WTC11 (cell line): ENCODE measurements at places on chromosomes 12 and 14.

GRCh38 chr14:94364037-94364436 lies 24.4 kb downstream of the SERPINA1 start:
- DNase-seq, result no peak

DNA sequence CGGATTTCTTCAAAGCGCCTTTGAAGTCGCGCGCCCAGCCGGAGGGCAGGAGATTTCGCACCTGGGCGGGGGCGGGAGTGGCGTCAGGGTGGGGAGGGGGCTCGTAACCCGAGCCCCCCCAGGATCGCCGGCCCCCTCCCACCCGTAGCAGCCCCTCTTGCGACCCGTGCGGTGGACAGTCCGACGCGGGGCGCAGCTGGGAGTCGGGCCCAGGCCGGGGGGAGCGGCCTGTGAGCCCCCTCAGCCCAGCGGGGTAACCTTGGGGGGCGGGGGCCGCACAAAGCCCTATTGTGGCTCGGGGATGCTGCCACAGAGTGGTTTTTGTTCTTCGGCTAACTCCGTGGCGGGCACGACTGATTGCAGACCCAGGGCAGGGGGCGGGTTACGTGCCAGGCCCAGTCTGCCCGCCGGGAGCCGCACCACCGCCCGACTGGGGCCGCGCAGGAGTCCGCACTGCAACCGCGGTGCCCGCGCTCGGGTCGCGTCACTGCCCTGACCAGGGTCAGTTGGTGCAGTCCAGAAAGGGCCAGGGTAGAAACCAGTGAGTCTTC lies 4.2 kb upstream of the AAAS start:
- peak; percentile 46 for DNase-seq

GRCh38 chr12:57124261-57124877 lies 3.9 kb upstream of the LRP1 start:
- DNase-seq, result peak; percentile 84

- DNase-seq, result no peak
Observed at GRCh38 chr14:30621354-30621939, 672 bp upstream of the SCFD1 start.

DNA sequence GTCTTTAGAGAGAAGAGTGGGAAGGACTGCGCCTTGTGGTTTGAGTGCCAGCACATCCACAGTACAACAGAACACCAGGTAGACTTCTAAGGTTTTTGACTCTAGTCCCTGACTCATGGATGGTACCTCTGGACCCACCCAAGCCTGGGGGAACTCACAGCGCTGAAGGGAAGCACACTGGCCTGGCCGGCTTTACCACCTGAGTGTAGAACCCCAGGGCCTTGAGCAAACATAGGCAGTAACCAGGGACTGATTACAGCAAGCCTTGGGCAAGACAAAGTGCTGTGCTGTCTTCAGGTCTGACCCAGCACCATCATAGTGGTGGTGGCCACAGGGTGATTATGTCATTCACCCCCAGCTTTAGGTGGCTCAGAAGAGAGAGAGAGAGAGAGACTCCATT lies 17.2 kb downstream of the EML5 start:
- no peak for DNase-seq

DNA sequence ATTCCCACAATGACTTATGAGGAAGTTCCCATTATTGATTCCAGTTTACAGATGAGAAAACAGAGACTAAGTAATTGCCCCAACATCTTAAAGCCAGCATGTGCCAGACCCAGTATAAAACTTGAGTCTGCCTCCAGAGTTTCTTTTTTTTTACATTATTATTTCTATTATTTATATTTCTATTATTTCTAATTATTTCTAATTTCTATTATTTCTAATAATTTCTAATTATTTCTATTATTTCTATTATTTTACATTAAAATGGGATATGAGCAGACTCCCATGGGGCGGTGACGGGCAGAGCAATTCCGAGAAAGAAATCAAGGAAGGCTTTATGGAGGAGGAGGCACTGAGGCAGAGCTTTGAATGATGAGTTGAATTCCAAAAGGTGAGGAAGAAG lies 54.4 kb upstream of the BDKRB2 start:
- no peak for DNase-seq

DNA sequence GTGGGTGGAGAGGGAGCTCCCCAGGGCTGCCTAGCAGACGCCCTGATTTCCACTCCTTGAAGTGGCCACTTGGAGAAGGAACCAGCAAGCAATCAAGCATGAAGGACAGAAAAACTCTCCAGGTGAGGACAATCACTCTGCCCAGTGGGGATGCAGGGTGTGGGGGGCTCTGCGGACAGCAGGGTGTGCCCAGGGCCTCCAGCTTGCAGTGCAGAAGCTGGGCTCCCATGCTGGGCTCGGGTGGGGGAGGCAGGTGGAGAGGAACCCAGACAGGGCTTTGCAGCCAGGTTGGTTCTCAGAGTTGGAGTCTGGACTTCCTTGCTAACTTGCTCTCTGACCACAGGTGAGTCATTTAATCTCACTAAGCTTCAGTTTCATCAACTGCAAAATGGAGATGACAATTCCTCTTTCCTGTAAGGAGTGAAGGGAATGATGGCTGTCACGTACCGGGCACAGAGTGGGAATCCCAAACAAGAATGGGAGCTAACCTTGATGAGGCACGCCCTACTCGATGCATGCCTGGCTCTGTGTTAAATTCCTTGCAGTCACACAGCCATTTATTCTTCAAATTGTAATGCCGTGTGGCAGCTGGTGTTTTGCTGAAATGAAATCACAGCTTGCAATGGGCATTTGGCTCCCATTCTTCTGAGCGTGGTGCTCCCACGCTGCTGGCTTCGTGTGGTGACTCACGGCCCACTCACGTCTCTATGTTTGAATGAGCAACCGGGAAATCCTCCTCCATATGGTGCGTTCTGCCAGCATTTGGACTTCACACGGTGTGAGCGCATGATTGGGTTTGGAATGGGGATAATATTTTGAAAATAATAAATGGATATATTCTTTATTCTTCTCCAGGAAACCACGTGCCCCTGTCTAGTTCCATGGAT lies 75.2 kb downstream of the PRIMA1 start:
- DNase-seq, result no peak

- no peak for DNase-seq
Observed at GRCh38 chr12:70094467-70094866, 148.8 kb upstream of the CNOT2 start.

GRCh38 chr12:122172262-122172939 lies 1.6 kb downstream of the IL31 start:
- DNase-seq, result no peak

DNA sequence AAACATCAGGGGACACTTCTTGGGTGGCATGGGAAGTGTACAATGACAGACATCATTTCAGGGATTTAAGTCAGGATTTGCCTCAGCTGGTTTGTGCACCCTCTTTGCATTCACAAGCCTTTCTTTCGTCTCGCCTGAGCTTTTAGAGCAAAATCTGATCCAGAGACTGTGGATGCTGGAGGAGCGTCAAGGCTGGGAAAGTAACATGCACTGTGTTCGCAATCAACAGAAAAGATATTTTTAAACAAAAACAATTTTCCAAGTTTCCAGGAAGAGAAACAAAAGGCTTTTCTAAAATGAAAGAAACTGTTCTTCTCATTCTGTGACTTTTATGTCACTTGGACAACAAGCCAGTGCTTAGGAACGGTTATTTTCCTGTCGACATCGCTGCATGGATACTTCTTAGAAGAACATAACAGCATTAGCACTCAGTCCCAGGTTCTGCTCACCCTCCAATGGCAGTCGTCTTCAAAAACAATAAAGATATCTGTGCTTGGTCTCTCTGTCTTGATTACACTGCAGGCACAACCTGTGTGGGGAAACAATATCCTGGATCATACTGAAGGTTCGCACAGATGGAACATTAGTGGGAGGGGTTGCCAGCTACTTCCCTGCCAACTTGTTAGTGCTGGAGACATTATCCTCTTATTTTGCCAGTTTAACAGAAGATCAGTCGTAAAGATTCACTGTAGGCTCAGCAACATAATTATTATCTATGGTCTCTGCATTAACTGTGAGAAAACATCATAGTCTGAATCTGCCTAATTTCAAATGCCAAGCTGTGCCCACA lies 403.3 kb upstream of the ATP2B1 start:
- DNase-seq, result no peak

DNA sequence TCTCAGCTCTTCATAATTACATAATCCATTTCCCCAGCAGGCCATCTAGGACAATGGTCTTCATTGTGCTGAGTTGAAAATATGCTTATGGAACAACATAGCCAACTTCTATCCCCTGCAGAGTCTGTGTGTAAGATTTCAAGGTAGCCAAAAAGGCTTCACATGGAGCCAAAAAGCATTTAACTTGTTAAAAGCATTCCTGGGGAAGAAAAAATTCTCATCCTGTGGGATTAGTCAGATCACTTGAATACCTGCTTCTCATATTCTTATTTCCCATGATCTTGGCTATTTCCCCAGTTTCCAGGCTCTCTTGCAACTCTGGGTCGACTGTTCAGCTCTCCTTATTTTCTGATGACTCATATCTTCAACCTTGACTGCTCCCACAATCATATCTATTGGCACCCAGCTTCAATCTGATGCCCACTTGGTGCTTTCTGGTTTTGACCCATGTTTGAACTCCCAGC lies 178.9 kb downstream of the KLHL28 start:
- DNase-seq, result no peak

DNA sequence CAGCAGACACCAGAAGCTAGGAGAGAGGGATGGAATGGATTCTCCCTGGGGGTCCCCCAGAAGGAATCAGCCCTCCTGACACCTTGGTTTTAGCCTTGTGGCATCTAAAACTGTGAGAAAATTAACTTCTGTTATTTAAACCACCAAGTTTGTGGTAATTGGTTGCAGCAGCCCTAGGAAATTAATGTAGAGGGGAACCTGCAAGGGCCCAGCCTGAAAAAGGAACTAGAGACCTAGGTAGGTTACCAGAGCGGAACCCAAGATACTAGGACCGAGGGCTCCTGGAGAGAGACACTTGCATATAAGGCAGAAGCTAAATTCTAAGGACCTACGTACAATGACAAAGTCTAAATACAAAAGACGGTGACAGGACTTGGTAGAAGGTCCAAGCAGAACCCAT lies 8.1 kb upstream of the DENND5B start:
- no peak for DNase-seq

DNA sequence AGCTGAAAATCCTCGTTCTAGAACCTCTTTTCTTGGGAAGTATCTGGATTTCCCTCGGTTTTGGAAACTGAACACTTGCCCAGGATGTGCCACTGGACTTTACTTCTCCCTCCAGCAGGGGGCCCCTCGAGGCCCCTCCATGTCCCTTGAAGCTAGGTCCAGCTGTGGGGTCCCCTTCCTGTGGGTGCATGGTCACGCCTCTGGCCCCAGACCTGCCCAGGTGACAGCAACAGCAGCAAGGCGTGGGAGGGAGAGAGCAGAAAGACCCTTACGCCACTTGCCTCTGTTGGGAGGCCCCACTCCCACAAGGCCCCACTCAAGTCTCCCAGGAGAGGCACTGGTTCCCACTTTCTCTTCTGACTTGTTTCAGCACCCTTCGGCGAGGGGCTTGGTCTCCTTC lies 3.1 kb downstream of the SLC25A29 start:
- no peak for DNase-seq

DNA sequence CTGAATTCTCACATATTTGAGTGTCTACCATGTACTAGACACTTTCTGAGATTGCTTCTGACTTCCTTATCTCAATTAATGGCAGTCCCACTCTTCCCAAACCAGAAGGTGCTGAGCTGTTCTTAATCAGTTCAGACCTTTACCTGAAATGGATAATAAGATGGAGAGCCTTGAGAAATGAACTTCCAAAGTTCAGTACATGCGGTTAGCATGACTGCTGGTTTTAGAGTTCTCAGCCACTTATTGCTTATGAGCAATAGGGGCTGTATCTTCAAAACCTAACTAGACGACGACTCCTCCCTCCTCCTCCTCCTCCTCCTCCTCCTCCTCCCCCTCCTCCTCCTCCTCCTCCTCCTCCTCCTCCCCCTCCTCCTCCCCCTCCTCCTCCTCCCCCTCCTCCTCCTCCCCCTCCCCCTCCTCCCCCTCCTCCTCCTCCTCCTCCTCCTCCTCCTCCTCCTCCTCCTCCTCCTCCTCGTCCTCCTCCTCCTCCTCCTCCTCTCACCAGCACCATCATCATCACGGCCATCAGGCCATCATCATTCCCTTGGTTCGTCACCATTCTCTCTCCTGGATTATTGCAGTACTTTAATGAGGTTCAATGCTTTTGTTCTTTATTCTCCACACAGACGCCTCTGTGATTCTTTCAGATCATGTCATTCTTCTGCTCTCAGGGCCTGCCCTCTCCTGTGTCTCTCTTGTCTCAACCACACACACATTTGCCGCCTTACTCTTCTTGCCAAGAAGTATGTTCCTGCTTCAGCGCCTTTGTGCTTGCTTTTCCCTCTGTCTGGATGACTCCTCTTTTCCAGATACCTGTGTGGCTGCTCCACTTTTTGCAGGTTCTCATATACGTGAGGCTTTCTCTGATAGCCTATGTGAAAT lies 2.7 kb downstream of the PCNX1 start:
- DNase-seq, result no peak

GRCh38 chr12:104137001-104137901 lies 759 bp downstream of the NFYB start:
- peak; percentile 36 for DNase-seq

DNA sequence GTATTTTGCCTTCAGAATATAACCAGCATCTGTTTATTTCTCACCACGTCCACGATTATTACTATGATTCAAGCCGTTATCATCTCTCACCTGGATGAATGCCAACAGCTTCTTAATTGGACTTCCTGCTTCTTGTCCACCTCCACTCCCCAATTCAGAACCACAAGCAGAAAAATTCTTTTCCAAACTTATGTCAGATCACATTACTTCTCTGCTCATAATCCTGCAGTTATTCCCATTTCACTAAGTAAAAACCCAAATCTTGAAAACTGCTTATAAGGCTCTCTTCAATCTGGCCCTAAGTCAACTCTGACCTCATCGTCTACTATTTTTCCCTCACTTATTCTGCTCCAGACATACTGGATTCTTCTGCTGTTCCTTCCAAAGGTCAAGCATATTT lies 2.0 kb downstream of the CRY1 start:
- no peak for DNase-seq

- DNase-seq, result no peak
Observed at GRCh38 chr14:90455100-90455571, 58.3 kb downstream of the CALM1 start.

DNA sequence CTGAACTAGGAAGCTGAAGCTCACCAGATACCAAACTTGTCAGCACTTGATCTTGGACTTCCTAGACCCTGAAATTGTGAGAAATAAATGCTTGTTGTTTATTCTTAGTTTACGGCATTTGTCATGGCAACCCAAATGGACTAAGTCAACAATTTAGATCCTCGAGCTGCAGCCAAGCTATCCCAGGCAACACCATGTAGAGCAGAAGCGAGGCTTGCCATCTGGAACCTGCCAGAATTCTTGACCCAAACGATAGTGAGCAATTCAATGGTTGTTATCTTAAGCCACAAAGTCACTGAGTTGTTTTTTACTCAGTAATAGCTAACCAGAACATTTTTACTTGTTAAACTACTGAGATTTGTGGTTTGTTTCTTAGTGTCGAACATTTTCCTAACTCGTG lies 458.5 kb upstream of the FLRT2 start:
- no peak for DNase-seq

GRCh38 chr12:101491329-101491728 lies 16.2 kb downstream of the SPIC start:
- DNase-seq, result no peak

GRCh38 chr14:74684434-74684833 lies 28.4 kb downstream of the AREL1 start:
- DNase-seq, result no peak
